ENCODE measurements at places on chromosomes 5 and 9. TPM values are rescaled to one million over a fixed set of nuclear protein-coding genes. Genes with fewer than 3 reads are reported as not detected.

Gene LOX
- total RNA-seq: not detected

Gene GGTA1
- not detected for total RNA-seq

Gene OCLN
- 0.11 TPM for total RNA-seq

Gene SPATA31E1
- not detected for total RNA-seq

Gene RELL2
- 6.0 TPM for total RNA-seq
